ENCODE measurements at places on chromosomes 1 and 21. TPM values are rescaled to one million over a fixed set of nuclear protein-coding genes. Genes with fewer than 3 reads are reported as not detected.

HCRTR1 gene
- total RNA-seq: not detected

FCRL2 gene
- not detected for total RNA-seq

IL12RB2 gene
- total RNA-seq: 11.5 TPM

SLC5A9 gene
- total RNA-seq: not detected

AUNIP gene
- total RNA-seq: 5.7 TPM

OR14A2 gene
- total RNA-seq: not detected

ECE1 gene
- total RNA-seq: 95.8 TPM

Data from mammary epithelial cell (primary cell).